Jurkat, Clone E6-1 (cell line): ENCODE measurements at places on chromosomes 11 and 22.
A peak's percentile ranks its signal among the peaks of the same experiment; 100 is the strongest.

- DNase-seq: no peak
These were observed 14.8 kb upstream of the MAML2 start for GRCh38 chr11:96357794-96358193.

DNA sequence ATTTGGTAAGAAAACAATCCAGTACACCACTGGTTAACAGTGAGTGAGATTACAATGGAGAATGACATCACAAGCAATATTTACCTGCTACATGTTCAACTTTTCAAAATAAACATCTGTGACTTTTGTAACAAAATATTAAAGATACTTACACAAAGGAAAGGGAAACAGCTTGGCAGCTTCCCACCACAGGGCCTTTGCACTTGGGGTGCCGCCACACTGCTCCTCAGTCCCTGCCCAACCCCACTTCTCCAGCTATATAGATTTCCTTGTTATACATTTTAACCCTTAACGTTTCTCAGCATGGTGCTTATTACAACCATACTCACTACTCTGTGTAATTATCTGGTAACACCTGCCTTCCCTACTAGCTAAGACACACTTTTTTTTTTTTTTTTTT, 10.9 kb downstream of the KMT5B start:
- DNase-seq: no peak

GRCh38 chr11:93348930-93349329, 18.4 kb downstream of the DEUP1 start:
- DNase-seq: no peak

DNA sequence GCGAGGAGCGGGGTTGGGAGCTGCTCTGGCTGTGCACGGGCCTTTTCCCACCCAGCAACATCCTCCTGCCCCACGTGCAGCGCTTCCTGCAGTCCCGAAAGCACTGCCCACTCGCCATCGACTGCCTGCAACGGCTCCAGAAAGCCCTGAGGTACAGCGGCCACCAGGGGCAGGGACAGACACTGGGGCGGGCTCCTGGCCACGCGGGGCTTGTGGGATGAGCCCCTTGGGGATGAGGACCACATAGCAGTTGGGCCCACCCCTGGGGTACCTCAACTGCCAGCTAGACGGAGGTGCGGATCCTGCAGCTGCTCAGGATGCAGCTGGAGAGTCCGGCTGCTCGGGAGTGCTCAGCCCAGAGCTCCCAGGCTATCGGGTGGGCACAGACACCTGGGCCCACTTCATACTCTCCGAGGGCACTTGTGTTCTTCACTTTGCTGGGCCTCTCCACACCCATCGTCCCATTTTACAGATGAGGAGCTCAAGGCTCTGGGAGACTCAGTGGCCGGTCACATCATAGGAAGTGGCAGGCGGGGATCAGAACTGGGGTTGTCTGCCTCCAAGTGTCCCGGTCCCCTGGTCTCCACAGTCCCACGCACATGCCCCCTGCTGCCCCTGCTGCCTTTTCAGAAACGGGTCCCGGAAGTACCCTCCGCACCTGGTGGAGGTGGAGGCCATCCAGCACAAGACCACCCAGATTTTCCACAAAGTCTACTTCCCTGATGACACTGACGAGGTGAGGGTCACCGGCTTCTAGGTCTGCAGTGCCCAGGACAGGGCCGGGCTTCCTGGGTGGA, 77.6 kb downstream of the MYO7A start:
- DNase-seq: no peak

DNA sequence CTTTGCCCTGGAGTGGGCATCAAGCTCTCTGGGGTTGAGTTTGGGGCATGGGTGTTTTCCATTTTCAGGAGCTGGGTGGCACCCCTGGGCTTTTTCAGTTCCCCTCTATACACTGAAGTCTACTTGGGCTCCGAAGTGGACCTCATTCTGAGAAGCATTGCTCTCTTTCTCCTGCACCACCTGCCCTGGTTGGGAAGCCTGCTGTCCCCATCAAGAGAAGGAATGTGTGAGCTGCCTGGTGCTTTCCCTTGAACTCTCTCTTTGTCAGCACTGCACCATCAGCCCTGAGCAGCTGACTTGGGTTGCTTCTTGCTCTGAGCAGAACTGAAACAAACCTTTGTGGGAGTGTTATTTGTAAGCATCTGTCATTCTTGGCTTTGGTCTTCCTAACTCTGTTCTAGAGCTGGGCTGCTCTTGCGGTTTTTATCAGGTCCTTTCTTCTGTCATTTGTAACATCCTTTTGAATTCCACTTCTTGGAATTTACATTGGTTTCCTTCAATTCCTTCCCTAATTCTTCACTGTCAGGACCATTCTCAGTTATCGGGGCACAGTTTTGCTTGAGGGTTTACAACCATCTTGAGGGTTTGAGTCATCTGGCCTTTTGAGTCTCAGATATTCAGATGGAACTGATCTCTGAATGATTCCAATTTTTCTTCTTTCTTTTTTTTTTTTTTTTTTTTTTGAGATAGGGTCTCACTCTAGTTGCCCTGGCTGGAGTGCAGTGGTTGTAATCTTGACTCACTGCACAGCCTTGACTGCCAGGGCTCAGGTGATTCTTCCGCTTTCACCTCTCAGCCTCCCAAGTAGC, 20.5 kb downstream of the UBE2L3 start:
- no peak for DNase-seq

DNA sequence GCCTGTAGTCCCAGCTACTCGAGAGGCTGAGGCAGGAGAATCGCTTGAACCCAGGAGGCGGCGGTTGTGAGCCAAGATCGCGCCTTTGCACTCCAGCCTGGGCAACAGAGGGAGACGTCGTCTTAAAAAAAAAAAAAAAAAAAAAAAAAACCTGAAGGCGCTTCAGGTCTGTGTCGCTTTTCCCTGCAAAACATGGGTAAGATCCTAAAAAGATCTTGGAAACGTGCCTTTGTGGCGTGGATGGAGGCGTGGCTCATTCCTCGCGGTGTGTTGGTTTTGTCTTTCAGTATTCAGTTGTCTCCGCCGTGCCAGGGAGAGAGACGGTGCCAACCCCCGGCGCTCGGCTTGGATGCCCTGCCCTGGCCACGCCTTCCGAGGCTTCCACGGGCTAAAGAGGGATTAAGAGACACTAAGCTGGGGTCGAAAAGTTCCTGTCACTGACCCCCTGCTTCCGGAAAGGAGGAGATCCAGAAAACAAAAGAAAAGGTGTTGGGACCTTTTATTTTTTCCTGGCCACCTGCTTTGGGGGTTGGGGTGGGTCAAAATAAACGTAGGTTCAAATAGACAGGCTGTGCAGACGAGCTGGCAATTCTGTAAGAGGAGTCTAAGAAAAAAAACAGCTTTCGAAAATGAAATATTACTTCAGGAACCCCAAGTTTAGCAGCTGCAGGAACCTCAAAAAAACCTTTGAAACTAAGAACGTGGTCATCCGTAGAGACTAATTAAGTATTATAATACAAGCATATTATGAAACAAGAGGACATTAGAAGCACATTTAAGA, 1.1 kb upstream of the SLC35F2 start:
- DNase-seq: no peak

DNA sequence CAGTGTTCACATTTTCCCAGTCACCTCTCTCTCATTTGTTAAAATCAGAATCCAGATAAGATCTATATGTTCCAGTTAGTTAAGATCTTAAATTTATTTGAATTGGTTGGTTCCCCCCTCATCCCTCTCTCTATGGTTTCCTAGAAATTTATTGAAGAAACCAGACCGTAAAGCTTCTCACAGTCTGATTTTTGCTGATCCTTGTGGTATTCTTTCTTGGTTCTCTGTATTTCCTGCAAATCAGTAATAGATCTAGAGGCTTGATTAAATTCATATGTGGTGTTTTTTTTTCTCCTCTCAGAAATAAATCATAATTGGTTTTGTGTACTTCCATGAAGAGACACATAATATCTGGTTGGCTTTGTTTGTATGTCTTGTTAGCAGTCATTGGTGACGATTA, 147.5 kb downstream of the TMEM135 start:
- DNase-seq: no peak

DNA sequence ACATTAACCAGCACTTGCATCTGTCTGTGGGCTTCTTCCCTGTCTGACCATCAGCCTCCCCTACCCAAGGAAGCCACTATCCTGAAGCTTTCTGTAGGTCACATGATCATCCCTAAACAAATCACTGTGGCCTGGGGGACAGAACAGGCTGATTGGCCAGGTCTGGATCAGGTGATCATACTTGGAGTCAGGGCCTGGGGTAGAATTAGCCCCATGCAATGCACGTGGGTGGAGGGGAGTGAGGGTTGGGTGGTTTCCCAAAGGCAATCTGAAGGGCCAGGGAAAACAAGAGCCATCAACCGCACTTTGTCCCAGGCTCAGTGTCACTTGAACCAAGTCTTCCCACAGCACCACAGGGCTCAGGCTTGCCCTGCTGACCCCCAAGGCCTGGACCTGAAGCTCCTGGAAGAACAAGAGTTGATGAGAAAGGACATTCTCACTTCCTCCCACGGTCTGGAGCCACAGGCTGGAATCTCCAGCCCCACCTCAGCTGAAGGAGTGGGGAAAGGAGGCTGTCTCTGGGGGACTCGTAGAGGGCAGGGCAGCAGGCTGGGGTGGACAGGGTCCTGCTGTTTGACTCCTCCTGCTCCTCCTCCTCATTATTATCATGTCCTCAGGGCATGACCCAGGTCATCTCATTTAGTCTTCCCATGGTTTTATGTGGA, 31.5 kb upstream of the TSPAN18 start:
- no peak for DNase-seq

GRCh38 chr11:120219232-120219937, 8.6 kb downstream of the OAF start:
- no peak for DNase-seq

DNA sequence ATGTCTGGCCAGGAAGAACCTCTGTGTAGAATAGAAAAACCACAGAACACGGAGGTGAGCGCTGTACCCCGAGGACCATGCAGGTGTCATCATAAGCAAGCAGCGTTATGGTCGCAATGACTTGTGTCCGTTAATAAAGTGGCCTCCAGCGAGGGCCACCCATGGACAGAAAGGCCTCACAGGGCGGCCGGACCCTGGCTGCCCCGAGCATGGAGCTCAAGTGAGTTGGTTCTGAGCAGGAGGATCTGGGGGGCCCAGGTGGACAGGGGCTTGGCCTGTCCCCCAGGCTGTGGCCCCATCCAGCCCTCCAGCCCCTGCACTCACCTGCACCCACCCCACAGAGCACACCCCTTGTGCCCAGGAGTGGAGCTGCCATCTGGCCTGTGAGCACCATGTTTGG, 133.8 kb downstream of the BRD1 start:
- no peak for DNase-seq

DNA sequence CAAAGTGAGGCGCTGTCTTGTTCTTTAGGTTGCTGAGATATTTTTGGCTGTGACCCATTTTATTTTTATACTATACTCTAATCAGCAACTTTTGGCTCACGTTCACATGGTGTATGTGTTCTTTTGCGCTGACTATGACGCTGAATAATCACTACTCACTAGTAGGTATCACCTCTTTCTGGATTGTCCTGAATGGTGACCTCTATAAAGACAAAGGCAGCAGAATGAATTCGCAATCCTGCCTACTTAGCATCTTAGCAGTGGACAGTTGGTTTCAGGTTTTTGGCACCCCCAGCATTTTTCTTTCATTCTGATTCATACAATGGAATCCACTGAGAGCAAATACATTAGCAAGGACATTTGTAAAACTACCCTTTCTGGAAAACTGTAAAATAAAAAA, 351.3 kb downstream of the JRKL start:
- no peak for DNase-seq

DNA sequence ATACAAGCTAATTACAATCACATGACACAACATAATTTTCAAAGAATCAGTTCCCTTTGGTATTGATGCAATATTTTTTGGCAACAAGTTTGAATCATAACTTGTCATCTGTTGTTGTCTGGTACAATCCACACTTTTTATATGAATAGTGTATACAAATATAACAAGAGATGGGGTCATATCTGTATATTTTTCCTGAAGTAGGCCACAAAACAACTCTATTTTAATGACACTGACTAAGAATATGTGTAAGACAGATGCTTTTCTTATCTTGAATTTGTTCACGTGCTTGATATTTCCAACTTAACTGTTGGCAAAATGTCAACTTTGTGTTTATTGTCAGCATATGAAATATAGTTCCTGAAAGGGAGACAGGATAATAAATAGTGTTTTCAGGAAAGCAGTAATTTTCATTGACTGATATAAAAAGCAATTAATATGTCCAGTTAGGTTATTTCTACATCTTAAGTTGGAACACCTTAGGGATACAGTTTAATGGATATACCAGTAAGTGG, 27.9 kb downstream of the NOX4 start:
- DNase-seq: no peak

DNA sequence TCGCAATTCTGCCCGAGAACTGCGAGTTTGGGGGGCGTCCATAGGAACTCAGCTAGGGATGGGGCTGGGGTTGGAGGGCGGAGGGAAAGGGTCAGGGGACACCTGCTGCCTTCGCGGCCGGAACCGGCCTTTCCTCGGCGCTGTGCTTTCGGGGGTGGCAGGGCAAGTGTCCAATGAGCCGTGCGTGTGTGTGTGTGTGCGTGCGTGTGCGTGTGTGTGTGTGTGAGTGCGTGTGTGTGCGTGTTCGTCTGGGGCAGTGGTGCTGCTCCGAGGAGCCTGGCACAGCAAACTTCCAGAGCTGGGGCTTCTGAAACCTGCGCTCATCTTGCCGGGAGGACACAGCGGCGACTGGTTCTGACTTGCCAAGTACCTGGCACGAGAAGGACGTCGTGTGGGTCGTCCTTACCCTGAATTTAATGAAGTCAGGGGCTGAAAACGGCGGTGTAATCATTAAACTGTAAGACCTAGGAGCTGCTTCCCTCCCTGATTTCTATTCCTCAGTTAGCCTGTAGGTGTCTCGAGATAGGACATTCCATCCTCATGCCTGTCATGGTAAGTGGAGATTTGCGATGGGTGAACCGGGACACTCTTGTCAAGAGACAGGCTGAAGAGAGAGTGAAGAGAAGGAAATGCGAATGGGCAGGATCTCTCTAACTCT, 27.0 kb upstream of the AMOTL1 start:
- peak; percentile 42 for DNase-seq

GRCh38 chr11:126561327-126561893, 205.9 kb downstream of the ST3GAL4 start:
- peak; percentile 64 for DNase-seq

DNA sequence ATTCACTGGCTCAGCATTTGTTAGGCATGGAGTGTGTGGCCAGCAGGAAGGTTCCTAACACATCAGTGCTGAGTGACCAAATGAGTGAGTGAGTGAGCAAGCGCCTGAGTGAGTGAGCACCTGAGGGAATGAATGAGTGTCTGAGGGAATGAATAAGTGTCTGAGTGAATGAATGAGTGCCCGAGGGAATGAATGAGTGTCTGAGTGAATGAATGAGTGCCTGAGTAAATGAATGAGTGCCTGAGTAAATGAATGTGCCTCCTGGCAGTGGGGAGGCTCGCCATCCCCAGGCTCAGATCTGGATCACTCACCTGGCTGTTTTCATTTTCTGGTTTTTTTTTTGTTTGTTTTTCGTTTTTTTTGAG, 52.1 kb upstream of the TCF20 start:
- no peak for DNase-seq

GRCh38 chr11:61516675-61517572, 8.4 kb downstream of the LRRC10B start:
- peak; percentile 20 for DNase-seq

GRCh38 chr11:2889362-2890273, 4.0 kb upstream of the CDKN1C start:
- DNase-seq: no peak

GRCh38 chr11:131998020-131998419, 627.6 kb downstream of the NTM start:
- DNase-seq: no peak

- no peak for DNase-seq
These were observed 5.8 kb downstream of the TECTA start for GRCh38 chr11:121106812-121107211.

GRCh38 chr11:48210052-48210451, 6.6 kb upstream of the OR4B1 start:
- DNase-seq: no peak

- no peak for DNase-seq
These were observed 988 bp downstream of the RPS3 start for GRCh38 chr11:75400146-75400865.

- DNase-seq: no peak
These were observed 8.8 kb downstream of the BMAL1 start for GRCh38 chr11:13286279-13286821.
